ENCODE measurements at places on chromosomes 16 and 17. TPM values are rescaled to one million over a fixed set of nuclear protein-coding genes. Genes with fewer than 3 reads are reported as not detected.

Gene CD300H
- total RNA-seq, result not detected

Gene PRR29
- not detected for total RNA-seq

Gene PTRH2
- total RNA-seq, result 26.8 TPM

Gene SHMT1
- 50.8 TPM for total RNA-seq

Gene SDK2
- total RNA-seq, result 0.30 TPM

Data from M059J (cell line).